IPS-NIHi11 (cell line): ENCODE measurements at places on chromosomes 12 and 14.

- no peak for DNase-seq
Measured at GRCh38 chr12:108455706-108456105, 59.4 kb upstream of the FICD start.

DNA sequence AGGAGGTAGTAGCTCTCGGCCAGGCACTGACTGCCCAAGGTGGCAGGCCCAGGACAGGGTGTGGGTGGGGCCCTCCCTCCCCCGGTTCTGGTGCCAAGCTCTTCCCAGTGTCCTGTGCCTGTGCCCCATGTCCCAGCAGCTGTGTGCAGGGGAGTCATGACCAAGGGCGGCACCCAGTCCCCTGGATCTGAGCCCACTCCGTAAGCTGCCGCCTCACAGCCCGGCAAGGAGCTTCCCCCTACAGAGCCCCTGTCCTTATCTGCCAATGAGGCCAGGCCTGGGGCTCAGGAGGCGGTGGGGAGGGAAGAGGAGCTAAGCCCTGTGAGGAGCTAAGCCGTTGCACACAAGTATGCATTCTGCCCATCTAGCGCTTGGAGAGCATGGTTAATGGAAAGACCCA is 5.6 kb upstream of the C14orf180 start:
- DNase-seq = no peak

GRCh38 chr12:43147878-43148277 is 404.1 kb downstream of the ADAMTS20 start:
- no peak for DNase-seq

DNA sequence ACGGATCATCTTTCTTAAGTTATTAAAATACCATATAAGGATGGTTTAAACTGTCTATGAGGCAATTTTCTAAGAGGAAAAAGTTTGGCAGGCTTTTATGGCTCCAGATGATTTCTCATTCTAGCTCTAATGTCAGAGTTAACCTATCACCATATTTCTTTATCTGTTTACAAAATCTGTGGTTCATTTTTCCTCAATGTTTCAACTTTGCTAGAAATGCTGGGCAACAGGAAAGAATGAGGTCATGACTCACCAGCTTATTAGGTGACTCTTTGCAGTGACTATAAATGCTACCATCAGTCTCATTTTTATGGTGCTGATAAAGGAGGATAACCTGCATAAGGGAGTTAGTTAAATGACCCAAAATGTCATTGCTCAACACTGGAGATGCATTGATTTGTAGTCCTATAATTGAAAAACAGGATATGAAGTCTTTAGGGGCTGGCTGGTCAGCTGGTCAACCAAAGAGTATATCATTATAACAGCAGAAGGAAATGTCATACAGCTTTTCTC is 45.3 kb upstream of the RAP1B start:
- no peak for DNase-seq

GRCh38 chr12:114347861-114348260 is 58.1 kb downstream of the TBX5 start:
- no peak for DNase-seq

GRCh38 chr14:75802486-75802885 is 141.4 kb downstream of the TTLL5 start:
- no peak for DNase-seq

DNA sequence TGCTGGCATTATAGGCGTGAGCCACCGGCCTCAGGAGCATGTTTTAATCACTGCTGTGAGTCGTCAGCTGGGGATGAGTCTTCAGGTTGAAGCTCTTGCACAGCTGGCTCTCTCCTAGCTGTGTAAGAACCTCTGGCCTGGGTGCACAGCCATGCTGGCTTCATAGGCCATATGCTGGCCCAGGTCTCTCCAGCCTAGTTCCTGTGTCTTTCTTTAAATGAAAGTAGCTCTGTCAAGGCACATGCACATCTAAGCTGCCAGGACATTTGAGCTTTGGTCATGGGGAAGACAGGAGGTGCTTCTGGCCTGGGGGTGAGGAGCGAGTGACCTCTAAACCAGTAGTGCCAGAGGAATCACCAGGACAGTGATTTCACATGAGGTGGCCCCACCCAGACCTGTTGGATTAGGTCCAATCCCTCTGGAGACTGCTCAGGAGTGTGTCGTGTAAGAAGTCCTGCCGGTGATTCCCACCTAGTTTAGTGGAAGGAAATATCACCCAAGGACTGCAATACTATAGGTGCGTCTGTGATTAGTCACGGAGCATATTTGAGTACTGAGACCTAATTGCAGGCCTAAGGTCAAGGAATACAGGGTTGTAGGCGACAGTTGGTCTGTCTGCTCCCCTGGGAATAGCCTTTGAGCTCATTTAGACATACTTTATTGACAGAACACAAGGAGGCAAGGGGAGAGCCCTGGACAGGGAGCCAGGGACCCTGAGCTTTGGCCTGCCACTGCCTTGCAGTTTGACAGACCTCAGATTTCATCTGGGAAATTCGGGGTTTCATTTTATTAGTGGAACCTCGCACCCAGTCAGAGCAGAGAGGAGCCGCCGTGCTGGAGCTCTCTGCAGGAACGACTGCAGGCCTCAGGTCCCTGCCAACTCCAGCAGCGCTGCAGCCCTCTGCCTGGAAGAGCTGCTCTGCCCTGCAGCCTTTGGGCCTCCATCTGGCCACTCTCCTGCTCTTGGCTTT is 67.0 kb downstream of the ANKRD9 start:
- DNase-seq = no peak

- peak; percentile 62 for DNase-seq
Measured at GRCh38 chr12:26195250-26195640, at the start of gene SSPN. SSPN (plus strand) TSS chr12:26195573; CDS start chr12:26195673, 100 bp downstream.

GRCh38 chr14:38481952-38482678 is 226.2 kb upstream of the CLEC14A start:
- no peak for DNase-seq

GRCh38 chr12:66573605-66574004 is 105.3 kb downstream of the GRIP1 start:
- DNase-seq = no peak
